Activated CD4-positive, alpha-beta T cell treated with anti-CD3 and anti-CD28 coated beads for 48 hours (primary cell): ENCODE measurements at places on chromosomes 3 and 15.

DNA sequence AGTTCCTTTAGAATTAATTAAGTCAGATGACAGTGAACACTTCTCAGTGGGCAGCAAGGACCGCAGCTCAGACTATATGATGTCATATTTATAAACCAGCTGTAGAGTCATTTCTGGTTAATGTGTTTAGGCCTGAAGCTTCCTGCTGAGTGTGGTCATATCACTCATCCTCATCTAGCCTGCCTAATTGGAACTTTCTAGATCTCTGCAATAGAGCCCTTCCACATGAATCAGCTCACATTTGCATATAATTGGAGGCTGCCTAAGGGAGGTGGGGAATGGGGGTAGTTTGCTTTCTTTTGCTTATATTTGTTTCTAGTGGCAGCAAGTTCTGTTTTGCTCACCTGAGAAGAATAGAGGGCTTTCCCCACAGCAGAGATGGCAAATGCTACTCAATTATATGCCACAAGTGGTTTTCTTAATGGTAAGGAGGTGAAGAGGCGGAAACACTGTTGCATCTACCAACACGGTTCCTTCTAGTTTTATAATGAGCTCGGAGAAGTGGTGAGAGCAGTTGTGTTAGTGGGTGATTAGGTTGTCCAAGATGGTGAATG, 148.1 kb downstream of the KLHL25 start:
- peak; percentile 33 for DNase-seq

DNA sequence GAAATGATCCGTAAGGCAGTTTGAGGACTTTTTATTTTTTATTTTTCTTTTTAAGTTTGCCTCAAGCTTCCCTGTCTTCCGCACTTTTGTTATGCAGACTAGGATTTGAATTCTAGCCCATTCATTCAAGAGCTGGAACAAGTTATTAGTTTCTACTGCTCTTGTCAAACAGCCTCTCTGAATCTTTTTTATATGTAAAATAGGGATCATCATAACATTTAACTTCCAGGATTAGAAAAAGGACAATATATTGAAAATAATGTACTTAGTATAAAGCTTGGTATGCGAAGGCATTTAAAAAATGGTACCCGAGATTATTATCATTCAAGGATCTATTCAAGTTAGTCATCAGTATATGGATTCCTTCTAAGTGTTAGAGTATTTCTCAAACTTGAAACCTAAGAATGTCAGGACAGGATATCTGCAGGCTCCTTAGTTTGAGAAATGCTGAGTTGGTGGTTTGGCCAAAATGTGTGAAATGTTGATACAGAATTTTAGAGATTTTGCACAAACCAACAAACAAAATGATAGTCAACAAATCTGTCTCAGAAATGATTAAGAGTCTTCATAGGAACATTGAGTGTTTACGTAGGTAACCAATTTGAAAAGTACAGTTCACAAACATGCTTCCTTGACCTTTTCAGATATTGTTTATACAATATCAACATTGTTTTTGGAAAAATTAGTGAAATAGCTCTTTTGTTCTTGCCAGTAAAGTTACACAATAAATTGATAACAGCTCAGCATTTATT, 40.5 kb upstream of the IGSF10 start:
- DNase-seq: no peak

- DNase-seq: no peak
These were observed 26.1 kb downstream of the POMGNT2 start for GRCh38 chr3:43079536-43080332.

- DNase-seq: no peak
These were observed 479.8 kb downstream of the NAALADL2 start for GRCh38 chr3:175338775-175339535.

DNA sequence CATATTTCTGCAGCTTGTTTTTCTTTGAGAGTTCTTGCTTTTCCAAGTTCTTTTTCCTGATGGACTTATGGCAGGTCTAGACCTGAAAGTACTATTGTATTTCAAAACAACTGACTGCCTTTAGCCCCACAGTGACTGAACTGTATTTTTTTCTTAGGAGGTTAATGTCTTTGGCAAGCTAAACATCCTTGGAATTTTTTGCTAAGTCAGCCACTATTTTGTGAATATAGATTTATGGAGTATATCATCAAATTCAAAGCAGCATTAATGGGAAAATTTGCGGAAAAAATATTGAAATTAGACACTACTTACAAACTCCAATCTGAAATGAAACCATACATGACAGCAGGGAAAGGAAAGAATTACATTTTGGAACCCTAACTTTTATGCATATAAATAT, 8.6 kb downstream of the PIK3CA start:
- no peak for DNase-seq
